ENCODE measurements at places on chromosomes 5 and 9.

DNA sequence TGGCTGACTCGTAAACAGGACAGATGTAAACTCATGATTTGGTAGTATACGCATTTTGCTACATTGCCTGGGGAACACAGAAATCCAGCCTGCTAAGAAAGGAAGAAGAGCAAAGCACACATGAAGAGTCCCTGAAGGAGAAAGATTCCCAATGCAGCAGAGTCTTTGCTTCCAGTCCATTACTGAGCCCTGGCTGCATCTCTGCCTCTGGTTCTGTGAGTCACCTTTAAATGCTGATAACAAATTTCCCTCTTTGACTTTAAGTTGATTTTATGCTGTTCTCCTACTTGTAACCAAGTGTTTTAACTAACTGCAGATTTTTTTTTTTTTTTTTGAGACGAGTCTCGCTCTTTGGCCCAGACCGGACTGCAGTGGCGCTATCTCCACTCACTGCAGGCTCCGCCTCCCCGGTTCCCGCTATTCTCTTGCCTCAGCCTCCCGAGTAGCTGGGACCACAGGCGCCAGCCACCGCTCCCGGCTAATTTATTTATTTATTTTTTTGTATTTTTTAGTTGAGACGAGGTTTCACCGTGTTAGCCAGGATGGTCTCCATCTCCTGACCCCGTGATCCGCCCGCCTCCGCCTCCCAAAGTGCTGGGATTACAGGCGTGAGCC is 8.5 kb upstream of the PRXL2C start:
- no peak for DNase-seq

DNA sequence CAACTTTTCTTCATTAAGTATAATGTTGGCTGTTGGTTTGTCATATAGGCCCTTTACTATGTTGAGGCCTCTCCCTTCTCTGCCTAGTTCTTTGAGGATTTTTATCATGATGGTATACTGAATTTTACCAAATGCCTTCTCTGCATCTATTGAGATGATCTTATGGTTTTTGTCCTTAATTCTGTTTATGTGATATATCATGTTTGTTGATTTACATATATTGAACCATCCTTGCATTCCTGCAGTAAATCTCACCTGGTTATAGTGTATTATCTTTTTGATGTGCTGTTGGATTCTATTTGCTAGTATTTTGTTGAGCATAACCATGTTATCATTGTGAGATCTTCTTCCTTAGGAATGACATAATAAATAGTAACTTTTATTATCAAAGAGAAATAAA is 362.9 kb downstream of the CCDC171 start:
- DNase-seq = no peak

DNA sequence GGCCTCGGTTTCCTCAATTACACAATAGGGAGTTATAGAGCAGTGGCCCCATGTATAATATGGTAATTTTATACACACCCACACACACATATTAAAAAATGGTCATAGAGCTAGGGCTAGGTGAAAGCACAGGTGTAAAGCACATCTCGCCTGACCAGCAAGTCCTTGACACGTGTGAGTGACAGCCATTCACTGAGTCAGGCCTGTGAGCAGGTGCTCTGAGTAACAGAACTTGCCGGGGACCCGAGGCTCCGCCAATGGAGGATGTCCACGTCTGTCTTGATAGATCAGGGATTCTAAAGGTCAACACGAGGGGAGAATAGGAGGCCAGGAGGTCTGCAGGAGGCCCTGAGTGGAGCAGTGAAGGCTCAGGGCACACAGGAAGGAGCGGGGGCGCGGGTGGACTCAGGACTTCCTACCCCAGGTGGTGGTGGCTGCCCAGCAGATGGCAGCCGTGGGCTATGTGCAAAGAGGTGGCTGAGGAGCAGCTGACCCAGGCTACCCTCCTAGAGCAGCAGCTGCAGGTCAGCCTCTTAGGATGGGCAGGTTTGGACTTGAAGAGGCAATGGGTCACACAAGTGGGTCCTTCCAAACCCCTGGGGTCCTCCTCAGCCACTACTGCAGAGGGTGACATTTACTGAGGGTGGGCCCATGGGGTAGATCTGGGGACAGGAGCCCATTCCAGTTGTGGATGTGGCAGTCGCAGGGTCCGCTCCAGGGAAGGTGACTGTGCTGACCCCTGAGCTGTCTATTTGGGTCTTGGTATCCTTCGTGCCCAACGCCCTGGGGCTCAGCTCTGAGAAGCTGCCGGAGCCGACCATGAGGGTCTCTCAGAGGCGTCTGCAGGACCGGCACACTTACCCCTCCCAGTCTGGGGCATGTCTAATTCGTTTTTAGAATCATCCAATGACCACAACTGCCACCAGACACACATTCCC is 45.9 kb downstream of the PRRT1B start:
- DNase-seq = peak; percentile 73

DNA sequence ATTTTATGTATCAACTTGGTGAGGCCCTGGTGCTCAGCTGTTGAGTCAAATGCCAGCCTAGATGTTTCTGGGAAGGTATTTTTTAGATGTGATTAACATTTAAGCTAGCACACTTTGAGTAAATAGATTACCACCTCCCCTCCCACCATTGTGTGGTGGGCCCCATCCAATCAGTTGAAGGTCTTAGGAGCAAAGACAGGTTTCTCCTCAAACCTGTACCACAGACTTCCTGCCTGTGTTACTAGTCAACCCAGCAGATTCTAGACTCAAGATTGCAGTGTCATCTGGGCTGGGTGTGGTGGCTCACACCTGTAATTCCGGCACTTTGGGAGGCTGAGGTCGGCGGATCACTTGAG is 33.8 kb downstream of the MRPL36 start:
- DNase-seq = no peak

DNA sequence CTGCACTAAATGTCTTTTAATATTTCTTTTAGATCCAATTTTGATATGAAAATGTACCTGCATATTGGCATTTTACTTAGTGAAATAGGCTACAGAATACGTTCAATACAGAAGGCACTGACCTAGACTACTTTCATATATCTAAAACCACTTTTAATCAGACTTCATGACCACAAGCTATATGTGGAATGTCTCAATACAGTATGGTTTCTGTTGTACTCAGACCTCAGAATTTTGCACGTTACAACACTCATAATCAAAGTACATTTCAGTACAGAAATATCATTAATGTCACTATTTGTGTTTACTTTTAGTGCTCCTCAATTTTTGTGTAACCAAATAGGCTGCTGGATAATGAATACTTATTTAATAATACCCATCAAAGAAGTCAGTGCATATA is 74.8 kb downstream of the MEF2C start:
- DNase-seq = no peak

- DNase-seq = no peak
Observed at GRCh38 chr9:15246708-15247107, 60.3 kb downstream of the TTC39B start.

DNA sequence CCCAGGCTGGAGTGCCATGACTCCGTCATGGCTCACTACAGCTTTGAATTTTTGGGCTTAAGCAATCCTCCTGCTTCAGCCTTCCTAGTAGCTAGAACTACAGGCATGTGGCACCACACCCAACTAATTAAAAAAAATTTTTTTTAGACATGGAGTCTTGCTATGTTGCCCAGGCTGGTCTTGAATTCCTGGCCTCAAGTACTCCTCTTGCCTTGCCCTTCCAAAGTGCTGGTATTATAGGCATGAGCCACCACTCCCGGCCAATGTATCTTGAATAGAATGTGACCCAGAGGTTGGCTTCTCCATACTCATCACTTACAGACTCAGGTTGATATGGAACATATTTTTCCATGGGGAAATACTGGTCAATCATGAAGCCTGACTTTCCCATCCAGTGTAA is 51.2 kb upstream of the JAK2 start:
- DNase-seq = no peak

GRCh38 chr9:121232251-121232650 is 30.6 kb upstream of the RAB14 start:
- DNase-seq = no peak

DNA sequence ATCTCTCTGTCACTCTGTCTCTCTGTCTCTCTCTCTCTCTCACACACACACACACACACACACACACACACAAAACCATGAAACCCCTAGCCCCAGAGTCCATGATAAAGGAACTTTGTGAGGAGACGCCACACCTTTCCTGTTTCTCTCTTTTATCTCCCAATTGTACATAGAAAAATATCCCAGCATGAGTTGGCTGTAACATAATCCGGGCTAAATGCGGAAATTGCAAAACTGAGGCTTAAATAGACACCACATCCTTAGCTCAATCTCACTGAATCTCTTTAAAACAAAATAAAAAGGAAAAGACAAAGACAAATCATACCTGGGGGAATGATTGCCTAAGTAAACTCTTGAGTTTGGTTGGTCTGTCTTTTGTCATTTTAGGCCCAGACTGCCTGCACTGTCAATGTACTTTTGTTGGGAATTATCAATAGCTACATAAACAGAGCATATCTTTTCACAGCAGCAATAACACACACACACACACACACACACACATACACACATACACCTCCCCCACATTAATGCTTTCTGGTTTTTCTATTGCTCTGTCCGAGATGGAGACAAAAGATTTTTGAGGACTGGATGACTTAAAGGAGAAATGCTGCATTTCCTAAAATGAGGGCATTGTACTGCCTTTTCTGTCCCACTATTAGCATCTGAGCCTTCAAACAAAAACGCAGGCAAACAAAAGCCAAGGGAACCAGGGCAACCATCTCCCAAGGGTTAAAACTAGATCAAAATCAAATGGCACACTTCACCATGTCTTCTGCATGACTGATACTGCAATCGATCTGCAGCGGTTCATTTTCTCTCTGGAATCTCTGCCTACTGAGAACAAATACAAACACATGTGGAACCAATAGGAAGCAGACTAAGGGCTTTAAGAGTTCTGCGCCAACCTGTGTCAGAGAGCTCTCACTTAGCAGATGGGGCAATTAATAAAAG is 321.5 kb downstream of the NFIB start:
- no peak for DNase-seq

GRCh38 chr5:29800752-29801151 is 1392.7 kb upstream of the CDH6 start:
- no peak for DNase-seq

GRCh38 chr5:64570395-64570996 is 64.7 kb downstream of the RGS7BP start:
- DNase-seq = no peak

- DNase-seq = peak; percentile 9
Observed at GRCh38 chr9:82890865-82891264, 172.1 kb downstream of the RASEF start.

GRCh38 chr9:35526087-35526801 is 36.3 kb downstream of the RUSC2 start:
- DNase-seq = peak; percentile 86

GRCh38 chr9:21031091-21031807 is at the start of gene HACD4:
TSS of gene HACD4 (minus strand) at chr9:21031640. CDS start at chr9:21031590, 50 bp downstream.
- DNase-seq = peak; percentile 33

DNA sequence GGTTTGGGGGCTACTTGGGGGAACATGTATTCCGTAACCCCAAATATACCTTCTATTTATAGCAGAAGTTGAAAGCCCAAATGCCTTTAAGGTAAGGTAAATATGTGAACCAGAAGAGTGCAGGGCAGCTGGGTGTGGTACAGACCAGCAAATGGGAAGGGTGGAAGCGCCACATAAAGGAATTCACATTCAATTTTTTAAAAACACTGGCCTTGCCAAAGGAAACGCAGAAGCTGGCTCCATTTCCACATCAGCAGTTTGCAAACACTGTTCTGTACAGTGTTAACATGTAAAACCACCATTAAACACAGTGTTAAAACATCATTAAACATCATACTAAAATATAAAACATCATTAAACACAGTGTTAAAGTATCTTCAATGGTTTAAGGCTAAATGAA is 3.5 kb upstream of the BHMT start:
- DNase-seq = no peak

GRCh38 chr9:114002986-114003350 is 75.1 kb downstream of the AMBP start:
- DNase-seq = no peak

GRCh38 chr9:137194909-137195308 is 5.6 kb downstream of the TPRN start:
- DNase-seq = no peak

DNA sequence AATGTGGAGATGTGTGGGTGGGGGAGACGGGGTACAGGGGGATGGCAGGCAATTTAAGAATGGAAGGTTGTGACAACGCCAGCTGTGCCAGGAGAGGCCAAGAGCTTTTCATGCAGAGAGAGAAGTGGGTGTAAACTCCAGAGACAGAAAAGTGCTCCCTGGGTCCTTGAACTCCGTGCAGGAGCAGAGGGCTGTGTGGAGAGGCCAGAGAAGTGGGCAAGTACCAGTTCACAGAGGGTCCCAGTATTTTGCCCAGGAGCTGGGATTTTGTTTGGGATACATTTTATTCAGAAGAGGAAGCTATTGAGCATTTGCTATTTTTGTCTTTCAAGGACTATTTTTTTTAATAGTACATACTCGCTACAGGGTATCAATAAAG is 19.5 kb upstream of the TCERG1 start:
- DNase-seq = no peak

DNA sequence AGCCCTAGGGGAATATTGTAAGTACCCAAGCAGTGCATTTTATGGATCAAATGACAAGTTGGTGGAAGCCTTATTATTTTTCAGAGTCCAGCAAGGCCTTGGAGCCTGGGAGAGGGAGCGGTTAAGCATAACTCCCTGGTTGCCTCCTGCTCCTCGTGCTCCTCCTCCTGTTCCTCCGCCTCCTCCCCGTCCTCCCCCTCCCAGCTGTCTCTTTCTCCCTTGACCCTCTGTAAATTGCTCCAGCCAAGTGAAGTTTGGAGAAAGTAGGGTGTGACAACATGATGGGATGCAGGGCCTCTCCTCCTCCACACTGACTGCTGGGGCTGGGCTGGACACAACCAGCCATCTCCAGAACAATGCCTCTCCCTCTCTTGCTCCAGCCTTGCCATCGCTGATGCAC is 586.9 kb downstream of the CCDC171 start:
- no peak for DNase-seq

GRCh38 chr5:151086905-151087360 is 6.1 kb upstream of the TNIP1 start:
- no peak for DNase-seq

GRCh38 chr5:121628783-121629182 is 222.9 kb upstream of the FTMT start:
- no peak for DNase-seq

- DNase-seq = peak; percentile 12
Observed at GRCh38 chr5:129904667-129905472, 605 bp downstream of the CHSY3 start.

- no peak for DNase-seq
Observed at GRCh38 chr5:33675958-33676464, 215.8 kb downstream of the ADAMTS12 start.

DNA sequence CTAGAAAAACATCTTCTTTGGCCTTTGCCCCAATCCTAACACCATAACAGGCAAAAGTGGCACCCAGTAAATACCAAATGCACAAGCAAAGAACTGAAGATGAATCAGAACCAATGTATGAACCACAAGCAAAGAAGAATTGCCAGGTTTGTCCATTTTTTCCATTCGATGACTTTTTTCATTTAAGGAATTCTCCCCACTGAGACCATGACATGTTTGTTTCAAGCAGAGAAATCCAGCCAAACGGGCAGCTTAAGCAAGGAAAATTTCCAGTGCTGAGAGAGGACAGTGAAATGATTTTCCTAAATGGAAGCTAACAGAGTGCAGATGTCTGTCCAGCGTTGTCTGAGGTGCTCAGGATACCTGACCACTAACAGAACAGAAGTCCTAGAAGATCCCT is 203.7 kb downstream of the ADAMTS12 start:
- DNase-seq = peak; percentile 74

Measured in fibroblast of upper back skin (primary cell).